ENCODE measurements at places on chromosomes 2 and 18.

DNA sequence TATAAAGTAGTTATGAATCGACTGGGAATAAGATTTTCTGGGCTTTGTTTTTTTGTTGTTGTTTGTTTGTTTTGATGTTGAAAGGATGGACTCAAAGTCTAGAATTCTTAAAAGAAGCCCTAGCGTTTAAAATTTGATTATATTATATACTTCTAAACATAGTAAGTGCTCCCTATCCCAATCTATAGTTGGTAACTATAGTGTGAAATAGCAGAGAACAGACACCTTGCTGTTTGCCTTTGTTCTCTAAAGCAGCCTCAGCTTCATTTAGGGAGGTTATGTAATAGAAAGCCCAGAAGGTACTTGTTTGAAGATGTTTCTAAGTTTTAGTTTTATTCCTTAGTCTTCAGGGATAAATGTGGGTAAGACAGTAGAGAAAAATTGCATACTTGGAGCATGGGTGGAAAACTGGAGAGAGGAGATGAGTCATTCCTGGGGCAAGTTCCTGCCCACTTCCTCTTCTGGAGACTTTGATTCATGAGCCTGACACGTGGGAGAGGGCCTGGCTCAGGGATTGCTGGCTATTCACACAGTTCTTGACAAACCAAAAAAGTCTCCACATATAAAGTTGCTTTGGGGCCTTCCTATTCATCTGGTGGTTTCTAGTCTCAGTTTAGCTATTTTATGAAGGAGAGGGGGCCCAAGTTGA, 131.9 kb downstream of the MYO1B start:
- DNase-seq: no peak

GRCh38 chr18:10057401-10057893, 143.6 kb downstream of the VAPA start:
- no peak for DNase-seq

DNA sequence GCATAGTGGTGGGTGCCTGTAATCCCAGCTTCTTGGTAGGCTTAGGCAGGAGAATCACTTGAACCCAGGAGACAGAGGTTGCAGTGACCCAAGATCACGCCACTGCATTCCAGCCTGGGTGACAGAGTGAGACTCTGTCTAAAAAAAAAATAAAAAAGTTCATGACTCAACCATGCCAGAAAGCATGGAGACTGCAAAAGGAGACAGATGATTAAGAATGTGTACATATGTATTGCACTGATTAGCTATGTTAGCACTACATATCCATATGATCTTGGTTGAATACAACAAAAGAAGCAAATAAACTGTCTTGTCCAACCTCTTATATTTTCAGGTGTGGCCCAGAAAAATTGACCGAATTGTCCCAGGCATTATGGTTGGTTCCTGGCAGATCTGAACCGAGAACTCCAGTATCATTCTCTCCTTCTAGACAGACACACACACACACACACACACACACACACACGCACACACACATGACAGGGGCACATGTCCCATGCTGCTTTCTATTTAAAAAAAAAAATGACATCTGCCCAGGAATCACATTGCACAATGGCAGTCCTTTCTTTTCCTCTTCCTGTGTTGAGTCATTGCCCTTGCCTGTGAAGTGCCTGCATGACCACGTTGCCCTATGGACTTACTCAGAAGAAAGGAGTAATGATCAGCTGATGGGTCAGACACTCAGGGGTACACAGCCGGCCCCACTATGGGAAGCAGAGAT, 65.6 kb downstream of the MYCN start:
- DNase-seq: no peak

DNA sequence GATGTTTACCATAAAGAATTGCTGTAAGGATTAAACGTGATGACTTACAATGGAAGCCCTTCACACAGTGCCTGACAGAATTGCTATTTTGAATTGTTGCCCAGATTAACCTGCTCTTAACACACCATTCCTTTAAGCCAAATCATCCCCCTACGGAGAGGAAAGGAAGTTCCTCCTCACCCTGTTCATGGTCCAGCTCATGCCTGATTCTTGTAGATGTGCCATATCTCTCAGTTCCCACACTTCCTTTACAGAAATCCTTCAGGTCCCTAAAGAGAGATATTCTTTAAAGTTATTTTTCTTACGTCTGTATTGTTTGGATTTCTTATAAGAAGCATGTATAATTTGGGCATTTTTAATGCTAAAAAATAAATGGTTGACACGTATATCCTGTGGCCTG, 127.5 kb upstream of the DAPL1 start:
- DNase-seq: no peak

DNA sequence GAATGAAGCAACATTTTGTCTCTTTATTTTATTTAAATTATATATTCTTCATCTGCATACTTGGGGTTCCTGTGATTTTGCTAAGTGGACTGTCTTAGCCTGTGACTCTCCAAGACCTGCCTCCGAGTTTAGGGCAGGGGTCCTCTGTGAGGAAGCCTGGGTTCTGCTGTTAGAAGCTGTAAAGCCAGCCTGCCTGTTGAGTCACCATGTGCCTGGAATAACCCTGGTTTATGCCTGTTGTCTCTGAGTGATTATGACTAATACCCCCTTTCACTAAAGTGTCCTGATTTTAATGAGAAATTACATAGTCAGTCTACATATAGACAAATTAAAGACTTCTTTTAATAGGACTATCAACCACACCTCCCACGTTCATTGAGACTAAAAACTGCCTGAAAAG, 369.1 kb downstream of the ZNF521 start:
- DNase-seq: no peak

- no peak for DNase-seq
Observed at GRCh38 chr2:10267036-10267435, 35.7 kb upstream of the HPCAL1 start.

GRCh38 chr18:27803957-27804356, 373.0 kb downstream of the CDH2 start:
- no peak for DNase-seq

DNA sequence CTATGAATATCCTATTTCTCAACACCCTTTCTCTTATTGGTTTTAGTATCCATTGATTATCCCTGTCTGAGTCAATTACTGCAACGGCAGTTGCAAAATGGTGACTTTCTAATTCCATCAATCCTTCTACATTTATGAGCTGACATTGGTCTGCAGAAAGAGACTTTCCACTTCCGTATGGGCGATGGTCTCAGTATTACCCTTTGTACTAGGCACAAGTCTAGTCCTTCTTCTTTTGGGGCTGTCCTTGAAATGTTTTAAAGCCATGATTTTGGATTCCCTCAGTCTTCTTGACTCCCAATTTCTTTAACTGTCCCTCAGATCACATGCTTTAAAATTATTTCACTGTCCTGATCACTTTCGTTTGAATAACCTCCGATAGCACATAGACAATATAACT, 32.7 kb upstream of the SOCS6 start:
- no peak for DNase-seq

- DNase-seq: no peak
Observed at GRCh38 chr2:33457556-33458247, 18.7 kb upstream of the RASGRP3 start.

- DNase-seq: no peak
Observed at GRCh38 chr2:238652053-238652770, 195.7 kb upstream of the TWIST2 start.

GRCh38 chr2:11339508-11340083, 4.8 kb downstream of the ROCK2 start:
- DNase-seq: no peak

DNA sequence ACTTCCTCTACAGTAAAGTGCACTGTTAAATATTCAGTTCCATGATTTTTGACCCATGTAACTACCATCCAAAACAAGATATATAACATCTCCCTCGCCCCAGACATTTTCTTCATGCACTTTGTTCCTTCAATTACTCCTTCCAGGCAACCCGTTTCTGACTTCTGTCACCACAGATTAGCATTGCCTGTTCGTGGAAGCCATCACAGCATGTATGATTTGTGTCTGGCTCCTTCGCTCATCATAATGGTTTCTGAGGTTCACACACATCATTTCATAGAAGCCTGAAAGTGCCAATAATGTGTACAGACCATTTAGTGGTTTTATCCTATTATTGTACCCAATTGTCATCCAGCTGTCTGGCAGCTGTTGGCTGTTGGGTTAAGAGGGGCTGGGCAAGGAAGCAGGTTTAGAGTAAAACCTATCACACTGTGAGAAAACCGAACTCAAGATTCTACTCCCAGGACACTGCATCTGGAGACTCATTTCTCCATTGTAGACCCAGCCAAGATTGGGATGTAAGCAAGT, 16.1 kb downstream of the ARHGAP28 start:
- DNase-seq: no peak

- no peak for DNase-seq
Observed at GRCh38 chr2:204794624-204795023, 249.3 kb downstream of the PARD3B start.

GRCh38 chr2:220224691-220225543, 597.5 kb downstream of the SLC4A3 start:
- no peak for DNase-seq

DNA sequence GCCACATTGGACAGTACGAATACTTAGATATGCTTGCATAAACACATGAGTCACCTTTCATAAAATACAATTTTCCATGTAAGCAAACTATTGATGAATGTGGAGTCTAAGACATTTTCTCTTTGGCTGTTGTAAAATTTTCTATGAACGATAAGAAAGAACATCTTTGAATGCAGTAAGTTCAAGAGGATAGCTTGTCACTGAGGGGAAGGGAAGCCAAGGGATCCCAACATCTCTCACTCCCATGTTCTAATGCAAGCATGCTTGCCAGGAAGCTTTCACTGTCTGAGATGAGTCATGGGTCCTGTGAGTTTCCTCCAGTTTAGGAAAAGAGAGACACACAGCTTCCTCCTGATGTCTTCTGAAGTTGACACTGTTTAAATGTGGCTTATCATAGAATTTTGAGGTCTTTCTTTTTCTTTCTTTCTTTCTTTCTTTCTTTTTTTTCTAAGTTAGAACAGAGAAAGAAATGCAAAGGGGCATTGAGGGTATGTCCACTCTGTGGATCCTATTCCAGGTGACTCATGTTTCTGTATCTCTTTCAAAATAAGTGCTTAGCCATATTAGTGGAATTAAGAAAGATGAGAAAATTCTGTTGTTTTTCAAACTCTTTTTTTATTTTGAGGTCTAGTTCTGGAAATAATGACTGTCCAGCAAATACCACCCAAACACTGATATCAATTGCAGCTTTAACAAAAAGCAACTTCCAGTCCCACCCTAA, 146.6 kb downstream of the RDH14 start:
- DNase-seq: no peak

- DNase-seq: no peak
Observed at GRCh38 chr18:6929370-6930102, 188.1 kb downstream of the LAMA1 start.

GRCh38 chr2:27960237-27960912, 69.8 kb downstream of the BABAM2 start:
- DNase-seq: no peak

GRCh38 chr2:221563270-221563985, 8.7 kb downstream of the EPHA4 start:
- DNase-seq: no peak

DNA sequence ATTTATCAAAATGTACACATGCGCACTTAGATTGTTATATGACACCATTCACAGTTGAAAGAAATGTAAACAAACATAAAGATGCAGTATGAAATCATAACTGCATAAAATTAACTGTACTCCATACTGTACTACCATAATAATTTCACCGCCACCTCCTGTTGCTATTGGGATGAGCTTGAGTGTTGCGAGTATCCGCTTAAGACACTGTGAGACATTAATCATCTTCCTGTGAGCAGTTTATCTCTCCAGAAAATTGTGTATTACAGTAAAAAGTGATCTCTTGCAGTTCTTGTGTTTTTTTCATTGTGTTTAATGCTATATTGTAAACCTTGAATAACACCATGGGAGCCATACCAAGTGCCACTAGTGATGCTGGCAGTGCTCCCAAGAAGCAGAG, 46.1 kb downstream of the OLA1 start:
- DNase-seq: no peak

- DNase-seq: peak; percentile 30
Observed at GRCh38 chr2:213246497-213247281, 37.6 kb upstream of the SPAG16 start.

DNA sequence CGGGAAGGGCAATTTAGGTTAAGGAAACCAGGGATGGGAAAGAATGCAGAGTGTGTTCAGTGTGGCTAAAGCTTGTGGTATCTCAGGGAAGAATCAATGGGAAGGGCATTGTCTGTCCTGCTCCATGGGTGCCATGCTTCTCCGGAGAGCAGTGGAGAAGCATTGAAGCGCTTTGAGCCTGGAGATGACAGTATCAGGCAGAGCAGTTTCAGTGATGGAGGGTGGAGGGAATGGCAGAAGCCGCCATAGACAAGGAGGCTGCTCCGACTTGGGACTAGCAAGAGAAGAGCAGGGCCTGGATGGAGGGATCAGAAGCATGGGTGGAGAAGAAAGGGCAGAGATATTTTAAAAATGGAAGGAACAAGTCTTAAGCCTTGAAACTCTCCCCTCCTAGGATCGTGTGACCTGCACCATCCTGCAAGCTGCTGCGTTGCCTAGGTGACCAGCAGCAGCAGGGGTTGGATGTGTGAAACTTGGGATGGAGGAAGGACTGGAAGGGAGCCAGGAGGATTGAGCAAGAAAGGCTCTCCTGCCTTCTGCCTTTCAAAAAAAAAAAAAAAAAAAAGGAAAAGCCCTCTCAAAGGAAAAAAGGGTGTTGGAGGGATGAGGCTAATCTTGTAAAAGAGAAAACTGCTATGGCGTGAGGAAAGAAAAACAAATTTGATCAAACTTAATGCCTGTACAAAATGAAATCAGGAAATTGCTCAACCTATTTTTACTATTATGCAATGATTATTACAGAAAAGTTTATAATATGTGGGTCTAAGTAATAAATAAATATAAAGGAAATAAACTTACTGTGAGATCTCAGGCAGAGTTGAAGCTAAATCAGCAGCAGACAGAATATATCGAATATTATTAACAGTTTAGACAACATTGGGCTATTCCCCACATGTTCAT, 493.8 kb upstream of the NRP2 start:
- no peak for DNase-seq

DNA sequence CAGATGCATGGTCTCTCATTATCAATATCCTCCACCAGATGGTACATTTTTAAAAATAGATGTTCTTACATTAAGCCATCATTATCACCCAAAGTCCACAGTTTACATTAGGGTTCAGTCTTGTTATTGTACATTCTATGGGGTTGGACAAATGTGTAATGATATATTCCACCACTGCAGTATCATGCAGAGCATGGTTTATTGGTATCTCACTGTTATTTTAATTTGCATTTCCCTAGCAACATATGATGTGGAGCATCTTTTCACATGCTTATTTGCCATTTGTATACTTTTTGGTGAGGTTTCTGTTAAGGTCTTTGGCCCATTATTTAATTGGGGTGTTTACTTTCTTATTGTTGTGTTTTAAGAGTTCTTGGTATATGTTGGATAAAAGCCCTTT, 95.7 kb downstream of the PTH2R start:
- DNase-seq: no peak

GRCh38 chr2:159506764-159507440, 109.4 kb downstream of the BAZ2B start:
- no peak for DNase-seq

DNA sequence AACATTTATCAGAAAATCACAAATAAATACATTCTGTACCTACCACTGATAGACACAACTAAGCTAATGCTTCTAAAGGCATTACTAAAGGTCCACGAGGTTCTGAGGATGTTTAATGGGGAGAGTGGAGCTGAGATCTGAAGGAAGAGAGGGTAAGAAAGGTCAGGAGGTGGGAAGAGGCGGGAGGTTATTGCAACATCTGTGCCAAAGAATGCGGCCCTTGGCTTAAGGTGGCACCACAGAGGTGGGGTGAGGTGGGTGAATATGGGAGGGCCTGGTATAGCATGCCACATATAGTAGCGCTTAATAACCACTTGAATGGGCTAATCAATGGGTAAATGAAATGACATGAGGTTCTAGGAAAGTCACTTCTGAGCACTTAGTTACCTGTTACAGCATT, 217.8 kb upstream of the ATP5MC3 start:
- DNase-seq: no peak

GRCh38 chr2:177249038-177249437, 15.5 kb downstream of the NFE2L2 start:
- DNase-seq: no peak

All from stimulated activated CD4-positive, alpha-beta T cell treated with anti-CD3 and anti-CD28 coated beads, Interleukin-1b, Interleukin-23, amount 100 ng/mL, for 4 hours (primary cell).